Cardiac ventricle fibroblast (primary cell): ENCODE measurements at places on chromosomes 3 and 15. TPM values are rescaled to one million over a fixed set of nuclear protein-coding genes. Genes with fewer than 3 reads are reported as not detected.

The SH2D7 gene
- total RNA-seq: not detected in 2 replicates

The VWA5B2 gene
- total RNA-seq: 0.05 and 0.06 TPM in 2 replicates

The LDHAL6B gene
- not detected in 2 replicates for total RNA-seq

The SLC24A5 gene
- not detected in 2 replicates for total RNA-seq

The GLDN gene
- 0.19 and 2.5 TPM in 2 replicates for total RNA-seq

The TRPM7 gene
- total RNA-seq: 28.4 and 39.9 TPM in 2 replicates

The KY gene
- 0.10 and 0.25 TPM in 2 replicates for total RNA-seq

The STARD9 gene
- total RNA-seq: 1.8 and 2.4 TPM in 2 replicates

The GOLGA6L4 gene
- 0.31 and 0.98 TPM in 2 replicates for total RNA-seq

The PGBD4 gene
- 1.1 and 1.3 TPM in 2 replicates for total RNA-seq

The SPTBN5 gene
- total RNA-seq: under 0.01 and 0.10 TPM in 2 replicates

The P2RY14 gene
- total RNA-seq: not detected in 2 replicates

The RBPMS2 gene
- 0.24 and 0.50 TPM in 2 replicates for total RNA-seq

The DNAJA4 gene
- total RNA-seq: 2.9 and 3.9 TPM in 2 replicates

The SI gene
- not detected in 2 replicates for total RNA-seq

The P2RY12 gene
- total RNA-seq: 0.64 and 1.4 TPM in 2 replicates

The CASR gene
- not detected in 2 replicates for total RNA-seq

The HES1 gene
- total RNA-seq: 5.3 and 7.1 TPM in 2 replicates

The C2CD4B gene
- total RNA-seq: 1.2 and 1.5 TPM in 2 replicates

The LRRC34 gene
- 3.6 and 4.6 TPM in 2 replicates for total RNA-seq

The GPR27 gene
- total RNA-seq: 0.06 and 0.54 TPM in 2 replicates

The PPM1L gene
- 8.6 and 10.0 TPM in 2 replicates for total RNA-seq

The GOLGB1 gene
- 41.1 and 45.6 TPM in 2 replicates for total RNA-seq
